ENCODE measurements at places on chromosomes 13 and 19. TPM values are rescaled to one million over a fixed set of nuclear protein-coding genes. Genes with fewer than 3 reads are reported as not detected.
A peak's percentile ranks its signal among the peaks of the same experiment; 100 is the strongest.

- no peak for DNase-seq
Observed at GRCh38 chr19:41376998-41377365, 649 bp downstream of the TMEM91 start.

DNA sequence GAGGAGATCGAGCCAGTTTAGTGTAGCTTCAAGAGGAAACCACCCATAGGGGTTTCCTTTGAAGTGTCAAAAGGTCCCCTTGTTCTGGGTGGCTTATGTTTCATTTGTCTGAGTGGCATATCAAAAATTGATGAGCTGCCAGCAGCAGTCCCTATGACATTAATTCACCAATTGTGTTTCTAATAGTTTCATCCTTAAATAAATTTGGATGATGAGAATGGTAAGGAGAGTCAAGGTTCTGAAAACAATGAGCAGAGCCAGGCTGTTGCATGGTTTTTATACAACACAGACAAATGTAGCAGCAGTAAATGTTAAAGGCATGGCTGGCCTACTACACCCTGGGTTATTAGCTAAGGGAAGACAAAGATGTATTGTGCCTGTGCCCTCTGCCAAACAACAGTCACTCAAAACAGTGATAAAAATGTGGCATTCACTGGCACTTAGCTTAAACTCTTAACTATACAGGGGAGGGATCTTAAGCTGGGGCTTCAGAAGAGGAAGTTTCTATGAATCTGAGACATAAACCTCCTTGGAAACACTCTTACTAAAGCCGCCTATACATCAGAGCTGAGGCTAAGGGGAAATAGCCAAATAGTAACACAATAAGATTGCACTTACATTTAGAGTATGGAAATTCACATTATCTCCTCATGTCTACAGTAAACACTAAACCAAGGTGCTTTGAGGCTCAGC lies 200.5 kb downstream of the POU4F1 start:
- no peak for DNase-seq

- DNase-seq = peak; percentile 33
Observed at GRCh38 chr13:52599848-52600603, 42.2 kb upstream of the HNRNPA1L2 start.

GRCh38 chr19:33473653-33474305 lies 47.8 kb downstream of the PEPD start:
- no peak for DNase-seq

LPAR2 gene
- total RNA-seq = 167 TPM
